ENCODE measurements at places on chromosomes 7 and 10.

- no peak for DNase-seq
Observed at GRCh38 chr7:55127622-55128081, 108.8 kb downstream of the EGFR start.

DNA sequence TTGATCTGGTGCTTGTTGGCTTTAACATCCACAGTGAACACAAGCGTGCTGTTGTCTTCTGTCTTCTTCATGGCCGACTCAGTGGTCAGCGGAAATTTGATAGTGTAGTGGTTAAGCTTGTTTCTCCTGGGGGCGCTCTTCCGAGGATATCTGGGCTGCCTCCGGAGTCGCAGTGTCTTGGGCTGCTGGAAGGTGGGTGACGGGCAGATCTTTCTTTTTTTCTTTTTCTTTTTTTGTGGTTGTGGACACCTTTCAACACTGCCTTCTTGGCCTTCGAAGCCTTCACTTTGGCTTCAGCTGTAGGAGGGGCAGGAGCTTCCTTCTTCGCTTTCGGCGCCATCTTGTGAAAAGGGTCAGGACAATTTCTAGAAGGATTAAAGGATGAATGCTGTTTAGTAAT, 23.8 kb upstream of the RPA3 start:
- no peak for DNase-seq

DNA sequence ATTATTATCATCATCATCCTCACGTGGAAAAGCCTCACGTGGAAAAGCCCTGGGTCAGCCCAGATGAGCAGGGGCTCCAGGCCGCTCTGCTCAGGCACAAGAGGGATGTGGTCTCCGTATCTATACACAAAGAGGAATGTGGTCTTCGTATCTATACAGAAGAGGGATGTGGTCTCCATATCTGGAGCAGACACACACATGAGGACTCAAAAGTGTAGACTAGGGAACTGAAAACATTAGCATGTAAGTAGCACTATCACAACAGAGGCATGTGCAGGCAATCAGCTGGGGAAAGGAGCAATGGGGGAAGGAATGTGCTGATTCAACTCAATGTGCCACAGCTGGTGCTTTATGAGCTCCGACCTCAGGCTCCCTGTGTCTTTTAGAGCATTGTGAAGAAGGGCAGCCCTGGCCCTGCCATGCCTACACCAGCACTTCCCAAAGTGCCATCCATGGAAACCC, 86.5 kb downstream of the PLXNA4 start:
- DNase-seq: peak; percentile 33

- no peak for DNase-seq
Observed at GRCh38 chr10:26199841-26200240, 16.7 kb upstream of the GAD2 start.

DNA sequence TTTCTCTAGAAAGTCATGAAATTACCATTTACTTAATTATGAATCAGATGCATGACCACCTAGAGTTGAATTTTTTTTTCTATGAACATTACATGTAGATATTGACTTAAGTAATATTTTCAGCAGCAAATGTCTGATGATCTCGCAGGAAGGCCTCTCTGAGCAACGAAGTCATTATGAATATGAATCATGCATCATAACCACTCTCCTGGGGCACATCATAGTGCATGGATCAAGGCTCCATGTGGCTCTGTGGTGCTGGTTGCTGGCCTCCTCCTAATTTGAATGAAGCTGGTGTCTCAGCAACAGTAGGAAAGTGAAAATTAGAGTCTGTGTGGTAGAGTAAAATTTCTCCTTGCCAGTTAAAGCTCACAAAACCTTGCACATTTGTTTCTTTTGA, 121.4 kb upstream of the INHBA start:
- peak; percentile 45 for DNase-seq

DNA sequence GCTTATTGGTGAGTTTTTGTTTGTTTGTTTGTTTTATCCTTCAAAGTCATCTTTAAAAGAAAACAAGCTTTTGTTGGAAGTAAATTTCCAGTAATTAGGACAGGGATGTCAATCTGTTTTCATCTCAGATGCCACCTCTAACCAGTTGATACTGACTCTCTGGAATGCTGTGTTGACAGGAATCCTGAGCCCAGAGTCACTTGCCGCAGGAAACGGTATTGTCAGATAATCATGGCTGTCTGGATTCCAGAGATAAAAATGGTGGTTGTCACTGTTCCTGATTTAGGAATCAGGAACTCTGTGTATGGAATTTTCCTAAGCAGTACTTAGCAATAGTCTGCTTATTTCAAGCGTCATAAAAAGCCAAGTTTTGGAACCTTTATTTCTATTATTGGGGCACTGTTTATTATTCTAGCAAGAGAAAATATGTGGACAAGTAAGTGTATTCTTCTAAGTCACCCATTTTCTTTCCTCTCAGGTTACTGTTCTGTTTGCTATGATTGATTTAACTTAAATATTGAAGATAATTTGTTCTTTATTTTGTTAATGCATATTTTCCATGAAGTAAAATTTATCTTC, 39.2 kb downstream of the CDC123 start:
- no peak for DNase-seq

DNA sequence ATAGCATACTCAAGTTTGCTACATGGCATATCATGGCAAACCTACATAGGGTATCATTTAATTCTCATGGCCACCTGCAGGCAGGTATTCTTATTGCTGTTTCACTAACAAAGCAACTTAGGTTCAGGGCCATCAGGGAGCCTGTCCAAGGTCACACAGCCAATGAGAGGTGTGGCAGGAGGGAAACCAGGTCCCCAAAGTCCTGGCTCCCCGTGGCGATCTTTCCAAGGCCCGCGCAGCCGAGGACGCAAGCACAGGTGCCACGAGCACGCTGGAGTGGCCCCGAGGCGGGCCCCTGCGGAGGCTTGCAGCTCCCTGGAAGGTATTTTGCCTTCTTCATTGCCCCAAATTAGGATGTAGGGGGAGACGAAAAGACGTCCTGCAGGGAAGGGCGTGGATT, 20.8 kb downstream of the PRKAG2 start:
- DNase-seq: no peak

DNA sequence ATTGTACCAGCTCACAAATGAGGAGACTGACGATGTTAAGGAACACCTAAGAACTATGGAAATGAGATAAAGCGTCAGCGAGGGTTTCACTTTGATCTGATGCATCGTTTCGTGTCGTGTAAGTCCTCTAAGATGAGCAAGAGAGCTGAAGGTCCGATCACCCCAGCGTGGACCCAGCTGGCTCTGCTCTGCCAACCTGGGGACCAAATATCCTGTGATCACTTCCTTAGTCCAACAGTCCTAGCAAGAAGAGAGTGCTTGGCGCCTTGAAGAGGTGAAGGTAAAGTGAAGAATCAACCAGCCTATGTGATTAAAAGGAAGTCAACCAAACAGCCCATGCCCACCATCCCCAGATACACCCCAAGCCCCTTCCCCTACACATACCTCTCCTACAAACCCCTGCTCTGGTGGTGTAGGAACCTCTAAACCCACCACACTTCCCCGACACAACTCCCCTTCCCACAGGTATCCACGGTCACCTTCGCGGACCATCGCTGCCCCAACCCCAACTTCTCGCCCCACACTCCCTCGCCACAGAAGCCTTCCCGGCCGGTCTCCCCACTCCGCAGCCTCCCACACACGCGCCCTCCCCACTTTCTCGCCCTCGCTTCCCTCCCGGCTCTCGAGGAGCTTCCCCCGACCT, 722 bp downstream of the UPF2 start:
- peak; percentile 21 for DNase-seq

- DNase-seq: peak; percentile 75
Observed at GRCh38 chr7:101630591-101630990, 1.5 kb upstream of the MYL10 start.

DNA sequence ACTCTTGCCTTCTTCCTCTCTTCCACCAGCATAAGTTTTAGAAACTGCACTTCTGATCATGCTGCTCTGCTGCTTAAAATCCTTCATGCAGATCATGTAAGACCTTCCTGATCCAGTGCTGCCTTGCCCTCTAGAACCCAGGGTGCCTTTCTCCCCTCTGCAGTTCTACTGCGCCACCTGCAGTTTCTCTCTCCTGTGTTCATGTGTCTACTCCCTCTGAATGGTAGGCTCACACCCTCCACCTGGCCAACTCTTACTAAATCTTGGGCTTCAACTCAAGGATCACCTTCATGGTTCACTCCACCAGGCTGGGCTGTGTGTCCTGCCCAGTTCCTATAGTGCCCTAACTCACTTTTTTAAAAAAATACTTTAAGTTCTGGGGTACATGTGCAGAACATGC, 174.6 kb upstream of the ITGB1 start:
- DNase-seq: no peak

All from AG20443 (cell line).